ENCODE measurements at places on chromosomes 6 and 20.
A peak's percentile ranks its signal among the peaks of the same experiment; 100 is the strongest.

DNA sequence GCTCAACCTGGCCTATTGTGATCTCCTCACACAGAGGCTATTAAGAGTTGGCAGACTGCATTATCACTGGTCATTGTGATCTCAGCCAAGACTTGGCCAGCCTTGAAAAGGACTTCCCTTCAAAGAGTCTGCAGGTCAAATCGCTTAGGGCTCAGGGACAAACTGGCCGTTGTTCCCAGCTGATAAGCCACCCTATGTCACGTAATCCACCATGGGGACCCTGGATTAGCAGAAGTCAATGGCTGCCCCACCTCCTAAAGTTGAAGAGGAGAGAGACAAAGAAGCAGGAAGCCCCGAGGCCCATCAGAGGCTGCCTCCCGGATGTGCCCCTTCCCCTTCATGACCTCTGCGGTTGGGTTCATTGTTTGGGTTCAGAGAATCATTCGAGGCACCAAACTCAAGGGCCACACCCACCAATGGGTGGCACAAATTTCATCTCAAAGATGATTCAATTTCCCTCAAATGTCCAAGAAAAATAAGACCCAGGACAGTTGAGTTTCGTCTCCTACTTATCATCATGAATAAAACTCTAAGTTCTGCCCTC, 56.6 kb downstream of the BPIFB1 start:
- DNase-seq, result no peak

- DNase-seq, result no peak
These were observed 4.3 kb downstream of the SDCBP2 start for GRCh38 chr20:1324598-1325172.

- DNase-seq, result peak; percentile 47
These were observed 960 bp downstream of the ATP9A start for GRCh38 chr20:51766994-51767866.

DNA sequence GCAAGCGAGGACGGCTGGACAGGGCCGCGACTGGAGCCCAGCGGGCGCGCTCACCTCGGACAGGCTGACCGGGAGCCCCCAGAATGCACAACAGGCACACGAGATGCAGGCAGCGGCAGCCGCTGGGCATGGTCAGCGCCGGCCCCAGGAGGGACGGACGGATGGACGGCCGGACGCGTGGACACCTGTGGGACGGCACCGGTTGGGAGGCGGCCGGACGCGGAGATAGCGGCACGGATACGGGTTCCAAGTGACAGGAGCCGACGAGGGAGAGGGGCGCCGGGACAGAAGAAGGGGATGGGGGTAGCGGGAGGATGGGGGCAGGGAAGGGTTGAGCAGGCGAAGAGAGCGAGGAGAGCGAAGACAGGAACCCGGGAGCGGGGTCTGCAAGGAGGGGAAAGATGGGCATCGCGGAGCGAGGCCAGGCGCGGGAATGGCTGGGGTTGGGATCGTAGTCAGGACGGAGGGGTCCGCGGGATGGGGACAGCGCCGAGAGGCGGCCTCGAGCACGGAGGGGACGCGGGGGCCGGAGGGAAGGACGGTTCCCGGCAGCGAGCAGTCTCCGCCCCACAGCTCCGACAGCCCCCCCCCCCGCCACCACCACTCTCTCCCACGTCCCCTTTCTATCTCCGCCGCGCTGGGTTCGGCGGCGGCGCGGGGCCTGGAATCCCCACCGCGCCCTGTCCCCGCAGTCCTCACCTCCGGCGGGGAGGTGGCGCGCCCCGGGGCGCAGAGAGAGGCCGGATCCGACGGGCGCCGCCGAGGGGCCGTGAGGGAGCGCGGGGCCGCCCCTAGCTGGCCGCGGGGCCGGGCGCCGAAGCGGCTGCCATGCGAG, 435 bp downstream of the DLK2 start:
- DNase-seq, result no peak

- no peak for DNase-seq
These were observed 220.4 kb upstream of the RIMS1 start for GRCh38 chr6:71665931-71666330.

DNA sequence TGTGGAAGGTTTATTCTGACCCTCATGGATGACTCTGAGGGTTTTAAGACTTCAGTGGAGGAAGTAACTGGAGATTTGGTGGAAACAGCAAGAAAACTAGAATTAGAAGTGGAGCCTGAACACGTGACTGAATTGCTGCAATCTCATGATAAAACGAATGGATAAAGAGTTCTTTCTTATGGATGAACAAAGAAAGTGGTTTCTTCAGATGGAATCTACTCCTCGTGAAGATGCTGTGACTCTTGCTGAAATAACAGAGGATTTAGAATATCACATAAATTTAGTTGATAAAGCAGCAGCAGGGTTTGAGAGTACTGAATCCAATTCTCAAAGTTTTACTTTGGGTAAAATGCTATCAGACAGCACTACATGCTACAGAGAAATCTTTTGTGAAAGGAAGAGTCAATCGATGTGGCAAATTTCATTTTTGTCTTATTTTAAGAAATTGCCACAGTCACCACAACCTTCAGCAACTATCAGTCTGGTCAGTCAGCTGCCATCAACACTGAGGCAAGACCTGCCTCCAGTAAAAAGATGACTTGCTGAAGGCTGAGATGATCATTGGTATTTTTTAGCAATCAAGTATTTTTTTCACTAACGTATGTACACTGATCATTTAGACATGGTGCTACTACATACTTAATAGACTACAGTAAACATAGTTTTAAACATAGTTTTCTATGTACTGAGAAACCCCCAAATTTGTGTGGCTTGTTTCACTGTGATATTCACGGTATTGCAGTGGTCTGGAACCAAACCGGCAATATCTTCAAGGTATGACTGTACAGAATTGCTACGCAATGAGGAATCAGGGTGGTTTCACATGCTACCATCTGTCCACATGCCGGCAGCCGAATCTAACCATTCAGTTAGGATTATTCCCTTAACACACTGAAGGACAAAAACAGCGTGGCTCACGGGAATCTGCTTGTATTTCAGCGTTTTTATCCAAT, 149.0 kb downstream of the MYB start:
- DNase-seq, result no peak

DNA sequence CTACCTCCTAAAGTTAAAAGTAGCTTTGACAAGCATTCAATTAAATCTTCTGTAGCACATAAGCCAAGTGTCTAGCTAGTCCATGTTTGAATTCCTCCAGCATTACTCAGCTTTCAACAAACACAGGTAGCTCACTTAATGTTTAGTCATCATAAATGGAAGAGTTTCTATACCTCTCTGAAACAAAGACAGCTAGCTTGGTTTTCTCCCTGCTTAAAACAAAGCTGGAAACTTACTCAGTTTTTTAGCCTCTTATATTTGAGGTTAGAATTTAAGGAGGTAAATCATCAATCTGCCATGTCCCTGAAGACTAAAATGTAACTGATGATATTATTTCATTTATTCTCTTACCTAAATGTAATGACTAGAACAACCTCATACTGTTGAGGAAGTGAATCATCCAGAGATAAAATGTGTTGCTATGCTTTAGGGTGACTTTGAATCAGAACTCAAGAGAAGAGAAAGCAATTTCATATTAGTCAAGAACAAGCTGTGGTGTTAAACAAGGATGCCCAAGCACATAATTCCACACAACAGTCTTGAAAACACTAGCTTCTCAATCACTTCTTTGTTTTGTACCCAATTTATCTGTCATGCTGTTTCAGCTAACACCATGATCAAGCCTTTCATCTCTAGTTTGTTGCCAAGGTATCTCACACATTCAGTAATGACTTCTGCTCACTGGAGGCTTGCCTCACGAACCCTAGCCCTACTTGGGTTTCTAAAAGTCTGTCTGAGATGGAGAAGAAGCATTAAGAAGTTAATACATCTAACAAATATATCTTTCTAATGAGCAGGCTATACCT, 251.9 kb downstream of the EPM2A start:
- DNase-seq, result no peak

DNA sequence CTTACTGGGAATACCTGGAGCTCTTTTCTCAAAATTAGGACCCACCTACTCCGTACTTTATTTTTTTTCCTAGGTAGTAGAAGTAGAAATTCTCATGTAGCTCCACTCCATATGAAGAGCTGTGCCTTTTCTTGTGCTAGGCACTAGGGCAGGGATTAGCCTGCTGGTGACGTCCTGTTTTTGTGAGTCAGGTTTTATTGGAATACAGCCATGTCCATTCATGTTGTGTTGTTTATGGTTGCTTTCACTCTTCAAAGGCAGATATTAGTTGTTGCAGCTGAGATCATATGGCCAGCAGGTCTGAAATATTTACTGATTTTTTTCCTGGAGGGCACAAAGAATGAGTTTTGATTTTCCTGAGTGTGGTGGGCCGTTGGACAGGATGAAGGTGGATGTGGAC, 20.5 kb downstream of the XRN2 start:
- DNase-seq, result no peak

DNA sequence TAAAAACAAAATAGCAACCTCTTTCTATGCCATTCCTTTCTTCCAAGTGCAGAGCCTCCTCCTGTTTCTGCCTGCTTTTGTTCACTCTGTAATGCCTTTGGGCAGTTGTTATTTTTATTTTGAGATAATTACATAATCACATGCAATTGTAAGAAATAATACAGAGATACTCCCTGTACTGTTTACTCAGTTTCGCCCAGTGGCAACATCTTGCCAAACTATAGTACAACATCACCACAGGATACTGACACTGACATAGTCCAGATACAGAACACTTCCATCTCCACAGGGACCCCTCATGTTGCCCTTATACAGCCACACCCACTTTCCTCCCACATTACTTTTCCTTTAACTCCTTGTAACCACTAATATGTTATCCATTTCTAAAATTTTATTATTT, 59.7 kb downstream of the BANF2 start:
- no peak for DNase-seq

DNA sequence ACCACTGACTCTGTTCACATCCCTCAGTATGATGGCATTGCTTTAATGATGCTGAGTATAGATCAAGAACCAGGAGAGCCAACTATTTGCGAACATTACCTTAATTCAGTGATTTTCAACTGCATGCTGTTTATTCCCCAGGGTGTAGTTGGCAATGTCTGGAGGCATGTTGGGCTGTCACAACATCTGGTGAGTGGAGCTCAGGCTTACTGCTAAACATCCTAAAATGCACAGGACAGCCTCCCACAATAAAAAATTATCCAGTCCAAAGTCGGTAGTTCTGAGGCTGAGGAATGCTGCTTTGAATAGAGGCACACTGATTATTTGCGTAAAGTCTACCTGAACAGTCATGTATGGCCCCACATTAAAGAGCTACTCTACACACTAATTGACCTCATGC, 94.8 kb upstream of the OPRM1 start:
- no peak for DNase-seq

DNA sequence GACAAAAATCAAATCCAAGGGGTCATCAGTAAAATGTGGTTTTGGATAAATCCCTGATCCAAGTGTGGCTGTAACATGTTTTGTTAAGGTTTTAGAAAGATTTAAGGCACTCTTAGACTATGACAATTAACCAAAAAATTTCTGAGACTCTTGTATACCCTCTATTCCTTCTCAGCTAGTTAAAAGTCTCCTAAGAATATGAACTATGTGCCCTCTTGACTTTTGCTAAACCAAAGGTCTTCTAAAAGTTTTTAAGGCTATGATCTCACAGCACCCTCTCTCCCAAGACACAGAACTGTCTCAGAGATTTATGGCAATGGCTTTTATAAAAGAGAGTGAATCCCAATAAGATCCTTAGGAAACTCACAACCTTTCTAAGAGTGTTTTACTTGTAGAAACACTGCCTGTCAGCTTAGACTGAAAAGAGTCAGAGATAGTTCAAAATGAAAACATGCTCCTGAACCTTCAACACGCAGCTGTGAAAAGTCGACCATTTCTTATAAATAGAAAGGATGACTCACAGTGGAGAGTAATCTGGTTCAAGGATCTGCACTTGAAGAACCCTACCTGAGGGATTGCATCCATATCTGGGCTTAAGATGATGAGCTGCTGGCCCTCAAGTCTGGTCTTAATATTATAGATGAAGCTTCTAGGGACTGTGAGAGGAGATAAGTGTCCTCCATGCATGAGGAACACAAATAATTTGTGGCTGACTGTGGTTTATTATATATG, 388.4 kb upstream of the GJE1 start:
- no peak for DNase-seq

DNA sequence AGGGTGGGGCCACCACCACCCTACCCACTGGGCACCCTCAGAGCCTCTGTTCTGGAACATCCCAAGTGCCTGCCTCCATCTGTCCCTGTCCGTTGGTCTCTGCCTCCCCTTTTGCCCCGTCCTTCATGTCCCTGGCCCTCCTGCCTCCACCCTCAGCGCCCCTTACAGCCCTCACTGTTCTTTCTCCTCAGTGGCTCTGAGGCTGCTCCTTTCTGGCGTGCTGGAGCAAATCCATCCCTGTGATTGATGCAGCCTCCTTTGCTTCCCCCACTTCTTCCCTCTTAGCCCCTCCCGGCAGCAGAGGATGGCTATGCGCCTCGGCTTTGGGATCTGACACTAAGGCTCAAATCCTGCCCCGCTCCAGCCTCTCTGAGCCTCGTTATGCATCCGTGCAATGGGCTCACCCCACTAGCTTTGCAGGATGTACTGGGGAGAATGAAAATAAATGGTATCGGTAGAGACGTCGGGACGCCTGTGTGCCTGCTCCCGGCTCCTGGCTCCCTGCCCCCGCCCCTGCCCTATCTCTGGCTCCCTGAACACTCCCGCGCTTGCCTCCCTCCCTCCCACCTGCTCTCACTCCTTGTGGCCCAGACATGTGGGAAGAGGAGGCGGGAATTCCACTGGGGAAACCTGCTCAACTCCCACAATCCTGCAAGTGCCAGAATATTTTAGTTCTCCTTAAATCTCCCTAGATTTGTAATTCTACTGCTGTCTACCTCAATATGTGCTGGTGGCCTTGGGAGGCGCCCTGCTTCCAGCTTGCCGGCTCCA, 13.1 kb downstream of the VSTM2L start:
- DNase-seq, result no peak

DNA sequence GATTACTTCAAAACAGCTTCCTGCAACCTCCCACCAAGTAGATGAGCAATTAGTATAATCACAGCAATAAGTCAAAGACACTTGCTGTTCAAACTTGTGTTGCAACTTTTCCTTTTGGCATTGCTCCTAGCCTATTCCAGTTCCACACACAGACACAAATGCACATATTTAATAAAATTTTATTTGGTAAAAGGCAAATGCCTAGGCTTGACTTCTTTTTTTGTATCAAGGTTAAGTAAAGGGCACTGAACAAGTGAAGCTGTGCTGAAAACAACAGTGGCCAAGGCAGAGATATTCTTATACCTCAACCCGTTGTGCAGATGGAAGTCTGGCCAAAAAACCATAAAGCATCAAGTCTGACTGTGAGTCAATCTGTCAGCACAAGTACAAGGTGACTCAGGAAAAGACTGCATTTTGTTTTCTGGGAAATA, 708.4 kb upstream of the CITED2 start:
- DNase-seq, result no peak
